RPMI8226 (cell line): ENCODE measurements at places on chromosomes 6 and 20.
A peak's percentile ranks its signal among the peaks of the same experiment; 100 is the strongest.

GRCh38 chr6:105779110-105779509, 307.0 kb upstream of the PRDM1 start:
- DNase-seq: no peak

- no peak for DNase-seq
These were observed 70.5 kb upstream of the DUSP22 start for GRCh38 chr6:221531-222349.

- peak; percentile 45 for DNase-seq
These were observed at the start of gene HLA-DPA1 for GRCh38 chr6:33073431-33073871. Gene HLA-DPA1 (minus strand): TSS chr6:33073649.

GRCh38 chr6:86937219-86938079, at the start of gene HTR1E:
Gene HTR1E (plus strand): TSS chr6:86937528. CDS start chr6:87015335, 77,807 bp downstream.
- peak; percentile 31 for DNase-seq

DNA sequence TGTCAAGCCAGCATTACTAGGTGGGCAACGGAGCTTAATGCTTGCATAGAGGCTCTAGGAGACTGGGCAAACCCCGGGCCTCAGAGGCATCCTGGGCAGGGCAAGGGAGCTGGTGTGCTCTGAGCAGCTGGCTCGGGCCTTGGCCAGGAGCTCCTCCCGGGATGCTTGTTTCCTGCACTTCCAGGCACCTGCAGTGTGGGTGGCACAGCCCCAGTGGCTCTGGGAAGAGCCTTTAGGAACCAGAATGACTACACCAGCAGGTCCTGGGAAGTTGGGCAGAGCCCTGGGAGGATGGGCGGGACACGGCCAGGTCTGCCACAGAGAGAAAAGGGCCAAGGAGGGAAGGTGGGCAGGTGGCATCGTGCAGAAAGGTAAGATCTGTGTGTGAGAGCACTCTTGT, 80.4 kb upstream of the CD93 start:
- DNase-seq: no peak

DNA sequence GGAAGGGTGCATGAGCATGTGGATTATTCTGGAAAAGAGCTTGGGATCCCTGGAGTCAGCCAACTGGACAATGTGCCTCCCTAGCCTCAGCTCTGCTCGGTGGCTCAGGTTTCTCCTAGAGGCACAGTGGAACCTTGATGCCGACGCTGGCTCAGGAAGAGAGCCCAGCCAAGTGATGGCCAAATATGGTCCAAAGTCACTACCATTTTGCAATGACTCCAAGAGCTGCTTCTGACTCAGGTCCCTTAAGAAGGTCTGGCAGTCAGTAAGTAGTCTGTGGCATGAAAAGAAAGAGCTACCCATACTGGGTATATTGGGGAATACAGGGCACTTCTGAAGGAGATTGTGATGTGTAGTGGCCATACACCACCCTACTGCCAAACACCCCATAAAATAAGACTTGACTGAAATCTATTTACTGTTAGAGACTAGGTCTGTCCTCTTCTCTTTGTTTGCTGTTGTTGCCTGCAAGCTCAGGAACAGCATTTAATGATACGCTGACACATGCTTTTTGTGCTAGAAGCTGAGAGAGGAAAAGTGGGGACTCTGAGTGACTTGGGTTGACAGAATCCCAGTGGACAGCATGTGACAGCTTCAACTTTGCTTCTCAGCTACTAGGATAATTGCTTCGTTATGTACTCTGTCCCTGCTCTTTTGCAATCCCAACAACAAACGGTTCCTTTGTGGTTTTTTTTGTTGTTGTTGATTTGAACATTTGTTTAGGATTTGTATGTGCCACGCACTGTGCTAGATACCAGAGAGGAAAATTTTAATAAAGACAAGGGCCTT, 30.3 kb upstream of the OGFRL1 start:
- DNase-seq: peak; percentile 27

GRCh38 chr6:56420296-56420695, 172.9 kb upstream of the COL21A1 start:
- no peak for DNase-seq

- no peak for DNase-seq
These were observed 501.3 kb downstream of the CD83 start for GRCh38 chr6:14618759-14619418.

GRCh38 chr6:33419580-33420490, at the start of gene SYNGAP1:
Gene SYNGAP1 (plus strand): TSS chr6:33420065. CDS start chr6:33420265, 200 bp downstream.
- DNase-seq: no peak

- peak; percentile 73 for DNase-seq
These were observed 32.0 kb downstream of the POM121L2 start for GRCh38 chr6:27280064-27280539.

GRCh38 chr20:16390991-16391390, 182.3 kb downstream of the KIF16B start:
- DNase-seq: no peak

GRCh38 chr6:147195510-147195909, 8.7 kb upstream of the STXBP5 start:
- no peak for DNase-seq

DNA sequence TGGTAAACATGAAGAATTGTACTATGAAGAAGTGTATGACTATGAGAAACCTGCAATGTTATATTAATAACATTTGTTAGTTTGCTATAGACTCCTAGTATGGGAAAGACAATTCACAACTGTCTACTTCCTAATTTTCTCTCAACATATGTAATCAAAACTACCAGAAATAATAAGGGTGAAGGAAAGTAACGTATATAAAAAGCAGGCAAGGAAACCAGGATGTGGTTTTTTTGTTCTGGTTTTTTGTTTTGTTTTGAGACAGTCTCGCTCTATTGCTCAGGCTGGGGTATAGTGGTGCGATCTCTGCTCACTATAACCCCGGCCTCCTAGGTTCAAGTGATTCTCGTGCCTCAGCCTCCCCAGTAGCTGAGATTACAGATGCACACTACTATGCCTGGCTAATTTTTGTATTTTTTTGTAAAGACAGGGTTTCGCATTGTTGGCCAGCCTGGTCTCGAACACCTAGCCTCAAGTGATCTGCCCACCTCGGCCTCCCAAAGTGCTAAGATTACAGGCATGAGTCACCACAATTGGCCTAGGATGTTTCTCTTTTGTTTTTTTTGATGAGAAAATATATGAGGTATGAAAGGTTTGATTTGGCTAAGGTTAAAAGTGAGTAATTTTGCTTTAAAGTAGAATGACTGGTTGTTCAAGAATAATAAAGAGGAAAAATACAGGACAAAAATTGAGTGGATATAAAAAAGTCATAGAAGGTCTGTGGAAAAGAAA, 83.1 kb downstream of the PTCHD4 start:
- DNase-seq: no peak

DNA sequence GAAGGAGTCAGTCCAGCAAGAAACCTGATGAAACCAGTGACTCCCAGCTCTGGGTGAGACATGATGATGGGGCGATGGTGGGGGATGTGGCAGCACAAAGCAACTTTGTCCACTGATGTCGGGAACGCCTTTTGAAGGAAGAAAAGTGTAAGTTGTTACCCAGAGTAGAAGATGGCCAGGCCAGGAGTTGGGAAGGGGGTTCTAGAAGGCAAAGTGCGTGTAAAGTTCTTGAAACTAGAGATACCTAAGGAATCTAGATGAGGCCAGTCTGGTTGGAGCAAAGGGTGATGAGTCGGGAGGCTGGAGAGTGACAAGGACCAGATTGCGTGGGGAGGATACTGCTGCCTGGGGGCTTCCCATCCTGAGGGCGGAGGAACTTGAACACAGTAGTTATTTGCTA, 117.0 kb downstream of the PHACTR3 start:
- no peak for DNase-seq

DNA sequence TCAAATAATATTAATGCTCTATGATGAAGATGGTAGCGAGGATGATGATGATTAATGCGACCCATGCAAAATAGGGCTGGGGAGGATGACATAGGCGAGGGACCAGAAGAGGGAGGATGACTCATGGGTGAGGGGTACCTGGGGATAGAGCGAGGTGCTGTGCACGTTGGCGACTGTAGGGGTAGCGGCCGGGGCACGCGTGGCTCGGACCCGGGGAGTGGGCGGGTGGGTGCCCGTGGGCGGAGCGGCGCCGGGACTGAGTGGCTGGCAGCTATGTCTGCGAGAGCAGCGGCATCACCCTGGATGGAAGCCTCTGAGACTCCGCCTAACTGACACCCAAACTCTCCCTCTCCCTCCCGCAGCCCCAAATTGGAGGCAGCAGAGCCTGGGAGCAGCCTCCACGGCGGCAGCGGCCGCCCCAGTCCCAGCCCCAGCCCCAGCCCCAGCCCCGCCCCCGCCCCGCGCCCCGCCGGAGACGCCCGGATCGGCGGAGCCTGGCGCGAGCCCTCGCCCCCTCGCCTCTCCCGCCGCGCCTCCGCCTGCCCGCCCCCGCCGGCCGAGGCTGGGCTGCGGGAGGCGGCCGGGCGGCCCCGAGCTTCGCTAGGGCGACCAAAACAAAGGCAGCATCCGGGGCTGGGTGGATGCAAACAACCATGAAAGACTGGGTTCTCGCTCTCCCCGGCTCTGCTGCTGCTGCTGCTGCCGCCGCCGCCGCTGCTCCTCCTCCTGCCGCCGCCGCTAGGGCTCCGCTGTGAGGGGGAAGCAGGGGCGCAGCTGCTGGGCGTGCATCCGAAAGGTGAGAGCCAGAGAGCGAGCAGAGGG, at the start of gene RIMS1:
RIMS1 (plus strand) TSS at position 367 of the 822 bp plus-strand sequence. CDS start 474 bp downstream, outside the sequence.
- DNase-seq: peak; percentile 14

- no peak for DNase-seq
These were observed 87.7 kb downstream of the IYD start for GRCh38 chr6:150456466-150456865.

DNA sequence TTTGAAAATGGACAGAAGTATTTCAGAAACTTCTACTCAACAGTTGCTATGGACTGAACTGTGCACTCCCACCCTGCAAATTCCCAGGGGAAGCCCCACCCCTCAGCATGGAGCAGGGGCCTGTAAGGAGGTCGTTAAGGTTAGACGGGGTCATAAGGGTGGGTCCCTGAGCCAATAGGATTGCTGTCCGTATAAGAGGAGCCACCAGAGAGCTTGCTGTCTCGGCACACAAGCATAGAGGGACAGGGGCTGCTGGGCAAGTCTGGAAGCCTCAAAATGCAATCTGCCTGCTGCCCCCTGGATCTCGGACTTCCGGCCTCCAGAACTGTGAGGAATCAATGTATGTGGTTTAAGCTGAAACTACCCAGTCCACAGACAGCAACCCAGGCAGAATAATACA, 37.4 kb upstream of the AFDN start:
- DNase-seq: no peak

- DNase-seq: no peak
These were observed 360.4 kb downstream of the ESR1 start for GRCh38 chr6:152167641-152168603.

GRCh38 chr20:41119614-41120561, 17.5 kb upstream of the PLCG1 start:
- no peak for DNase-seq

DNA sequence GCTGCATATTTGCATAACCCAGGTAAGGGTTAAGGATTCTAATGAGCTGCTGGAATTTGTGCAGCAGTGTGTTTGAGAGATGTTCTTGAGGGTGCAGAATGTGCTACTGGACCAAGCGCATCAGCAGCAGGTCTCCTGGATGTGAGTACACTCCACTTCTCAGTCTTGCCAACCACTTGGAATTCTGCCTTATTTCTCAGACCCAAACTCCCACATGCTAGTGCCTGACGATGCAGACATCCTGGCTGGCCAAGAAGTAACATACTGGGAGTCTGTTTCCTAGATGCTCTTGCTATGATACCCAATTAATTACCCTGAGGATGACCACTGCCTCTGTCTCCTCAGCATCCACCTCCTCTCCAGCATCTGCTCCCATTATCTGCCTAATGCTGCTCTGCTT, 186.6 kb downstream of the MOXD1 start:
- no peak for DNase-seq

GRCh38 chr20:52601295-52601971, 370.7 kb upstream of the TSHZ2 start:
- DNase-seq: no peak

DNA sequence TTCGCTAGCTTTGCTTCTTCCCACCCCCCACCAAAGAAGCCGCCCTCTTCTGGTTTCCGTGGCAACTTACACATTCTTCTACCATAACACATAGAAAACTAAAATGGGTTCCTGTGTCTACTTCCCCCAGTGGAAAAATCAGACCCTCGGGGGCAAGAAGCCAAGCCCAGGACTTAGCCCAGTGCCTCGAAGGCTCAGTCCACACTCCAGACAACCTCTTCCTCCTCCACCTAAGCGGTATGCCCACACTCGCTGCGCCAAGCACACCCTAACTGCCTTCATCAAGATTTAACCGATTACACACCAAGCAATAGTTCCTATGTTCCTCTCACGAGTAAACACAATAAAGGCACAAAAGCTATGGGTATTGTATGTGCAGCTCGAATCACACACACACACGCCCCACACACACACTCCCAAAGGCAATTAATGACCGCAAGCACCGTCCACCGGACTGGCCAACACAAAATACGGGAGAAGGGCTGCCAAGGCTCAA, 537 bp downstream of the PPIL4 start:
- DNase-seq: peak; percentile 49

- no peak for DNase-seq
These were observed 155.7 kb upstream of the SUPT3H start for GRCh38 chr6:45533386-45533785.

DNA sequence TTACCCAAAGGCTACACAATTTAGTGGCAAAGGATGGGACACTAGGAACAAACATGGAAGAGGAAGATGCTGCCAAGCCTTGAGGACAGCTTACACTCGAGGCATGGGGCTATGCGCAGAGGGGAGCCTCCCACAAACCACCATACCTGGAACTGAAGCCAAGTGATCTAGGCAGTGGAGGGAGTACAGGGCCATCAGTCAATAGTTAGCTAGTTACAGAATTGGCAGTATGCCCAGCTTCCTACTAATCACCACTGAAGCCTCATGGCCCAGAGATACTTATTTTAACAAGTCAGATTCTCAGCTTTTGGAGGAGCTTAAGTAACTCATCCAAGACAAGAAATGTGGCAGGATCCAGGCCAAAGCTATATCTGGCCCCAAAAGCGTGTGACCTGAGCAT, 226.6 kb upstream of the MOCS1 start:
- peak; percentile 26 for DNase-seq

DNA sequence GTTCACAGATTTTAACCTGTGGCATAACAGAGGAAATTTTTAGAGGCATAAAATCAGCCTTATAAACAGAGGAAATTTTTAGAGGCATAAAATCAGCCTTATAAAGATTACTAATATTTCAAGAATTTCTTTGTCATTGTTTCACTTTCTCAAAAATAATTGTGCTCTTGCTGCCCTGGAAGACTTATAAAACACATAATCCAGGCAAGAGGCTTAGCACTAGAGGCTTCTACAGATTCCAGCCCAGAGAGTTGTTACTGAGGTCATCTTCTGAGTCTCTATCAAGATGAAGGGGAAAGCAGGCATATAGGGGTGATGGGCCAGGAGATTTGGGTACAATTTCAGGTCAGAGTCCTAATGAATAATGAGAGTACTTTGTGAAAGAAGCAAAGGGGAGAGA, 85.7 kb downstream of the RFPL4B start:
- no peak for DNase-seq

- no peak for DNase-seq
These were observed 85.0 kb downstream of the CAP2 start for GRCh38 chr6:17478223-17478907.

DNA sequence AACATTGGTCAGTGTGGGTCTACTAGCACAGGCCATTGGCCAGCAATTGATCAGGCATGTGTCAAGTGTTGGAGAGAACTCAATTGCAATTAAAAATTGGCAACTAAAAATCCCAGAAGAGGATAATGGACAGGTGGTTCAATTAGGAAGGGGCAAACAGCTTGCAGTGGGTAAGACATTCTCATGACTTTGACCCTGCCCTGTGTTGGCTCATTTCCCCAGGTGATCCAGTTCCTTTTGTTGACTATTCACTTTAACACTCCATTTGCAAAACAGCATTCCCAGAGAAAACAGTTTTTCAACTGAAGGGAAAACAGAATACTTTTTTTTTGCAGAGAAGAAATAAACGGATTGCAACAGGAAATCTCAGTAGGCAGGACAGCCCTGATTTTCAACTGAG, 28.9 kb upstream of the SCGN start:
- no peak for DNase-seq

- DNase-seq: peak; percentile 98
These were observed 17.4 kb upstream of the AVP start for GRCh38 chr20:3101737-3102574.
